ENCODE measurements at places on chromosomes 12 and 14. TPM values are rescaled to one million over a fixed set of nuclear protein-coding genes. Genes with fewer than 3 reads are reported as not detected.

Gene L2HGDH
- total RNA-seq, result 7.9 TPM

Gene FKBP11
- total RNA-seq, result 12.7 TPM

- no peak overlapping the region for H3K27ac ChIP-seq
- H3K4me3 ChIP-seq, result no peak overlapping the region
- peaks cover 11% of the 10 kb centered on the region for H3K36me3 ChIP-seq
- DNase-seq, result no peak
- peaks cover 21% of the 10 kb centered on the region for H3K4me1 ChIP-seq
- H3K27me3 ChIP-seq, result no peaks in the 10 kb centered on the region
These were observed 2.9 kb downstream of the P2RX4 start for GRCh38 chr12:121212875-121213274.

- H3K27me3 ChIP-seq, result no peaks in the 10 kb centered on the region
- DNase-seq, result no peak
- no peak overlapping the region for H3K27ac ChIP-seq
- H3K36me3 ChIP-seq, result no peaks in the 10 kb centered on the region
These were observed 404.4 kb upstream of the PDE3A start for GRCh38 chr12:19963972-19964371.

GRCh38 chr12:32303174-32303549, 96.2 kb upstream of the FGD4 start:
- H3K27ac ChIP-seq, result no peak overlapping the region
- DNase-seq, result no peak
- H3K36me3 ChIP-seq, result no peaks in the 10 kb centered on the region
- H3K4me3 ChIP-seq, result no peak overlapping the region

GRCh38 chr12:45637706-45638105, 91.8 kb upstream of the ARID2 start:
- no peaks in the 10 kb centered on the region for H3K4me1 ChIP-seq
- no peaks in the 10 kb centered on the region for H3K36me3 ChIP-seq
- no peak overlapping the region for H3K4me3 ChIP-seq
- DNase-seq, result no peak
- no peak overlapping the region for H3K27ac ChIP-seq
- H3K27me3 ChIP-seq, result no peaks in the 10 kb centered on the region

DNA sequence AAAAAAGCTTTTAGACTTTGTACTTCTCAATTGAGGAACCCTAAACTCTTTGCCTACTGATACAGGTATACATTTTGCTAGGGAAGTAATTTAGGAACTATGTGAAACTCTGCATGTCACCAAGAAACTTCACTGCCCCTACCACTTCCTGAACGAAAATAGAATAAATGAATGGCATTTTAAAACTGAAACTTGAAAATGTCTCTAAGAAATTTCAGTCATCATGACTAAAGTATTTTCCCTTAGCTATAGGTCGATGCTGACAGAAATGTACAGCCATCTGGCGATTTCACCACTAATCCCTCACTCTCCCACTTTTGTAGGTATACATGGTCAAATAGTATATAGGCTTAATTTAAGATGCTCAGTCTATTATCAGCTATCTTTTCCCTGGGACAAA, 194.9 kb upstream of the SYT10 start:
- no peak for DNase-seq
- no peak overlapping the region for H3K4me3 ChIP-seq
- no peaks in the 10 kb centered on the region for H3K36me3 ChIP-seq
- H3K27me3 ChIP-seq, result no peaks in the 10 kb centered on the region

All from spinal cord (tissue), 10 donors.